ENCODE measurements at places on chromosomes 2 and 18.

- DNase-seq, result no peak
Observed at GRCh38 chr2:28449488-28450395, 46.1 kb upstream of the PLB1 start.

- DNase-seq, result peak; percentile 8
Observed at GRCh38 chr2:41414486-41415230, 633.2 kb upstream of the PKDCC start.

- DNase-seq, result no peak
Observed at GRCh38 chr2:148167855-148168254, 147.0 kb downstream of the MBD5 start.

DNA sequence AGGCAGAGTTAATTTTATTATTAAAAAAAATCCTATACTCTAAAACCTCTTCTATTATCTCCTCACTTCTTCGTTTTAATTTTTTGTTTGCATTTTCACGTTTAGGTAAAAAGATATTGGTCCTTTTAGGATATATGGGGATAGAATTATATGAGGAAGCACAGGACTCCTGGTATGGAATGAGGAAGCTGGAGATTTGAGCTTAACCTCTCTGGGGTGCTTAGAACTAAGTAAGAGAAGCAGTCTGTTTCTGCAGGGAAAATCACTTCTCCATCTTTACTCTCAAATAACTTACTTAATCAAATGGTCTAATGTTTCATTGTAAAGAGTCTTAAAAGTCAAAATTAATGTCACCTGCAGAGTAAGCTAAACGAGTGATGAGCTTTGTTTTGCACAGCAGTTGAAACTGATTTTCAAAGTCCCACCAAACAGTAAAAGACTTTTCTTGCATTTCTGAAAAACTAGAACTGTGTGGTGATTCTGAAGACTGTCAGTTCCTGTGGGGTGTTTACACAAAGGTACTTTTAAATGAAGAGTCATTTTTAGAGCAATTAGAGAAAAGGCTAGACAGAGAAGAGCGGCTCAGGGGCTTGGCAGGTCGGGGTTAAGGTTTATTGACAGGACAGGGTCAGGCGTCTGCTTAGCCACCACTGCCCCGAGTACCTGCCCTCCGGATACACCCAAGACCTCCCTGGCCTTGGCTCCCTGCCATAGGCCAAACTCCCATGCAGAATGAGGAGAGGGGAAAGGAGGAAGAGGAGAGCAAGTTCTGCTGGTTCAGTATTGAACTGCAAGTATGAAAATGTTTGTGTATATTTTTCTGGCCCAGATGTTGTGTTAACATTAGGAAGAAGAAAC lies 21.6 kb downstream of the METAP1D start:
- DNase-seq, result no peak

DNA sequence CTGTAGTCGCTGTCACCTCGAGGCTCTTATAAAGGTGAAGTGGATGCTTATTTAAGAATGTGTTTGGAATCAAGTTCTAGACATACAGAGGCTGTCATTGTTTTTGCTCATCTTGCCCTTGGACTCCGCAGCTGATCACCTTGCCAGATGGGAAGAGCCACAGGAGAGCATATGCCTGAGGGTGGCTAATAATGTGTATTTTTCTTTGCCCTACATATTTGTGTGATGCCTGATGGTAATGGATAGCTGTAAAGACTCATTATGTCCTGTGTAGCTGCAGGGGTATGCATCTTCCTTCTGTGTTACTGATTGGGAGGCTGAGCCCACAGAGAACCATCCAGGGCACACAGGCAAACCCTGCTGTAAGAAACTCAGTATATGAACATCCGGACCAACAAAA lies 61.7 kb downstream of the PRKCE start:
- no peak for DNase-seq

DNA sequence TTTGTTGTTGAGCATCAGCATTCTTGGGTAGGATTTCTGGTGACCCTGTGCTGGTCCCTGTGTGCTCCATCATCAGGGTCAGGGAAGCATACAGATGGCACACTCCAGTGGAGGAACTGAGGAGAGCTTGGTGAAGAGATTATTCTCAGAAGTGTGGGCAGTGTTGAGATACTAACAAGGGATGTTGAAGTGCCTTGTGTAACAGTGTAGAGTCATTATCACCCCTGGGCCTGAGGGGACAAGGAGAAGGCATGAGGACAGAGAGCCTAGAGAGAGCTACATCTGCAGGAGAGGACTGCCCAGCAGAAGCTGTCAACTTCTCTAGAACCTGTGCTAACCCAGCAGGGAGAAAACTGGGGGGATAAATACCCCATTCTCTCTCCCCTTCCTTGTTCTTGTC lies 189.0 kb downstream of the PLCL1 start:
- no peak for DNase-seq

- no peak for DNase-seq
Observed at GRCh38 chr18:79615586-79615985, 64.0 kb upstream of the CTDP1 start.

GRCh38 chr2:237097326-237097910 lies 11.7 kb downstream of the COPS8 start:
- DNase-seq, result no peak

DNA sequence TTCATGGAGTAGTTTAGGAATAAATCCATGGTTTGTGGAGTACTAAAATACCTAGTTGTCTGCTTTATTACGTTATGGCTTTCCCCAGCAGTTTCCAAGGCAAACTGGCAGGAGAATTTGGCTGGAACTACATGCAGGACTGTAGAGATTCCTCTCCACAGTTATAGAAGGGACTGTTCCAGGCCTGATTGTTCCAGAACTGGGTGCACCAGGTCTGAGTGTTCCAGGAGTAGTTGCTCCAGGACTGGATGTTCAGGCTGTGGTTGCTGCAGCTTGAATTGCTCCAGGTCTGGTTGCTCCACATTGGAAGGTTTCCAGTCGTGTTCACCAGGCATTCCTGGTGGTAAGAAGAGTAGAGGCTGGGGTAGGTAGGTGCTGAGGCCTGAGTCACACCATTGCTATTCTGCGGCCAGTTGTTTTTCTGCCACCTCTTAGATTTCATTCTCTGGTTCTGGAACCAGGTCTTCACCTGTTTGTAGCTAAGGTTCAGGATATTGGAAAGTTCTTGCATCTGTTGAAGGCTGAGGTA lies 28.1 kb downstream of the SGPP2 start:
- no peak for DNase-seq

GRCh38 chr18:824179-824578 lies 12.1 kb upstream of the YES1 start:
- no peak for DNase-seq

DNA sequence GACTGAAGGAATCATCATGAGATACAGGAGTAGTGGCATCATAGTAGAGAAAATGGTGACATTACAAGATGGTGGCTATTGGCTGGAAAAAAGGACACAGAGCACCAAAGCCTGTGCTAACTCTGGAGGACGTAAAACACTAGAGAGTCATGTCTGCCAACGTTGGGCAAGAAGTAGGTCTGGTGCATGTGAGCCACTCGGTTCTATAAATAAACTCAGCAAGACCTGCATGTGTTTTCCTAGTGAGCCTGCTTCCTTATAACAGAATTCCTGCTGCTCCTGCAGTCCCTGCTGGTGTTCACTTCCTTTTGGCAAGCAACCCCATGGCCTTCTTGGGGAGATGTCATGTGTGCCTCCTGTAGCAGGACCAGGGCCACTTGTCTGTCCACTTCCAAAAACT lies 325.2 kb downstream of the OSR1 start:
- DNase-seq, result no peak

DNA sequence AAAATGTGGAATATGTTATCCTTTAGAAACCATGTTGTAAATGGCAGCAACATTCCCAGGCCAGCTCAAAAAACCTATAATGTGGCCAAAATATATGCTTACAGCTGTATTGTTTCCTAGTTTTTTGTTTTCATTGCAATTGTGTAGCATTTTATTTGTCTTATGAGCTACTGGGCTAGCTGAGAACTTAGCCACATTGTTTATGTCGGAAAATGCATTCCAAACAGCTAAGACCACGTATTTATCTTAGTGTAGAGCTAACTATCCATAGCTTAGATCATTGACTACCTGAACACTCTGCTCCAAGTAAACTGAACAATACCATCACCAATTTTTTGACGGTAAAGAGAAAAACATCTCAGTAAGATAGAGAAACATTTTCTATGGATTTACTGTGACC lies 38.4 kb downstream of the METAP1D start:
- no peak for DNase-seq

- DNase-seq, result no peak
Observed at GRCh38 chr2:104856086-104856972, 2.4 kb downstream of the POU3F3 start.

GRCh38 chr2:167192833-167193232 lies 304.6 kb downstream of the XIRP2 start:
- DNase-seq, result no peak

DNA sequence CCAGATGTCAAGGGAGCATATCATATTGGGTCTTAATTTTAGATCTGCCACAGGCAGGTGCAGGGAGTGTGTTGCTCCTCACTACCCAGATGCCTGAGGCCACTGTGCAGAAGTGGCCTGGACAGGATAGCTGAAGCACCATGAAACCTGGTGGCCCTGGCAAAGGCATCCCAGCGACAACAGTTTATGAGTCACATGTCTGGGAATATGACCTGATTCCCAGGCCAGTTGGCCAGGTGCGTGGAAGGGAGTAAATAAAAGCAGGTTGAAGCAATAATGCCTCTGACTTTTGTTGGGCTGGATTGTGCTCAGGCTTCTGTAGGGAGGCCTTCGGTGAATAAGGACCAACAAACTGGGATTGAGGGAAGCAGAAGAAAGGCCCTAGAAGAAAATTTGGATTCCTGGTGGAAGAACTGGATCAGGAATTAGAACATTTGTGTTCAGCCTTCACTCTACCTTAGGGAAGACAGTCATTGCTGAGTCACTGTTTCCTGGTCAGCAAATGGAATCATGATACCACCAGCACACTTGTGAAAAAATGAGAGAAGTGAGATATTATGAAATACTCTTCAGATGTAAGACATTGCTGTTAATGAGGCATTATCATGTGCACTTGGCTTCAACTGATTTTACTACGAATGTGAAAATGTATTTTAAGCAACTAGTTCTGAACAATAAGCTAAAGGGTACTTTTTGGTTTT lies 78.4 kb upstream of the ZNF516 start:
- DNase-seq, result no peak

GRCh38 chr2:160977376-160977775 lies 182.9 kb upstream of the TANK start:
- no peak for DNase-seq

DNA sequence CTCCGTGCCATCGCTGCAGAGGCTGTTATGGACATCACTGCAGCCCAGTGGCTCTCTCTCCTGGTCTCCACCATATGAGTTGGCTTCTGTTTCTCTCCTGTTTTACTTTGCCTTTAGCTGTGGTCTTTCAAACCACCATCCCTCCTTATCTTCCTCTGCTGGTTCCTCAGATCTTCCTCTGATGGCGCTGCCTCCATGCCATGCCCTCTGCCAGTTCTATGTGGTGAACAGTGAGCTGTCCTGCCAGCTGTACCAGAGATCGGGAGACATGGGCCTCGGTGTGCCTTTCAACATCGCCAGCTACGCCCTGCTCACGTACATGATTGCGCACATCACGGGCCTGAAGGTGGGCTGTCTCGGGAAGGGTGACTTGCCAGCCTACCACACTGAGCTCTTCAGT lies 13.1 kb downstream of the TYMS start:
- DNase-seq, result no peak

GRCh38 chr2:16152071-16152927 lies 211.9 kb downstream of the MYCN start:
- no peak for DNase-seq
